ENCODE measurements at places on chromosomes 6 and 20.

- DNase-seq, result no peak
Observed at GRCh38 chr6:108518714-108519576, 41.8 kb upstream of the FOXO3 start.

- DNase-seq, result no peak
Observed at GRCh38 chr6:119052292-119052889, 26.1 kb downstream of the FAM184A start.

DNA sequence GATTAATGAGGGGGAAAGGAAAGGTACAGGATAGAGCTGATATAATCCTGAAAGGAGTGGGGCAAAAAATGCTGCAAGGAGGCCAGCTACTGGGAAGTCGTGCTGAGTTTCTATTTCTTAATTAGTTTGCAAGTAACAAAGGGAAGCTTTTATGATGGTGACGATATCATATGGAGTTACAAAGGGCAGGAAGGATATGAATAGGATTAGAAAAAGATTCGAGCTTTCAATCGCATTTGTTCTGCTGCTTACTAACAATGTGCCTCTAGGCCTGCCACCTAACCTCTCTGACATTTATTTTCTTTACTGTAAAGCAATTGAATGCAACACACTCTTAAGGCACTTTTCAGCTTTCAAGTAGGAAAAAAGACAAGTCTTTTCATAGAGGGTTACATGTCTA is 219.2 kb downstream of the CLVS2 start:
- DNase-seq, result no peak

DNA sequence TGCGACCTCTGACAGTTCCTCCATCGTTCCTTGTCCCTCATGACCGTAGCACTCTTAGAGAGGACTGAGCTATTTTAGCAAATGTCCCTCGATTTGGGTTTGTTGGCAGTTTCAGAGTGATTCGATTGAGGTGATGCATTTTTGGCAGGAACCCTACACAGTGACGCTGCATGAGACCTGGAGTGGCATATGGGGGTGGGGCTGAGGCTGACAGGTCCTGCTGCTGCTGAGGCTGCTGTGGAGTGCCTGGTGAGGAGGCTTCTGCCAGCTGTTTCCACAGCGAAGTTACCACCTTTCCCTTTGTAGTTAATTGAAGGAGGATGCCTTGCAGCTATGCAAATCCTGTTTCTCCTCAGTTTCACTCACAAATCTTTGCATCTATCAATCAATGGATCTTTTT is 19.8 kb downstream of the PXDC1 start:
- no peak for DNase-seq
